ENCODE measurements at places on chromosomes 13 and 19.

GRCh38 chr19:16820056-16820455, 9.1 kb upstream of the SIN3B start:
- DNase-seq = no peak

GRCh38 chr13:92951273-92951890, 275.2 kb upstream of the GPC6 start:
- DNase-seq = no peak

- DNase-seq = peak; percentile 78
Observed at GRCh38 chr19:41957838-41958366, 1.2 kb downstream of the RABAC1 start.

DNA sequence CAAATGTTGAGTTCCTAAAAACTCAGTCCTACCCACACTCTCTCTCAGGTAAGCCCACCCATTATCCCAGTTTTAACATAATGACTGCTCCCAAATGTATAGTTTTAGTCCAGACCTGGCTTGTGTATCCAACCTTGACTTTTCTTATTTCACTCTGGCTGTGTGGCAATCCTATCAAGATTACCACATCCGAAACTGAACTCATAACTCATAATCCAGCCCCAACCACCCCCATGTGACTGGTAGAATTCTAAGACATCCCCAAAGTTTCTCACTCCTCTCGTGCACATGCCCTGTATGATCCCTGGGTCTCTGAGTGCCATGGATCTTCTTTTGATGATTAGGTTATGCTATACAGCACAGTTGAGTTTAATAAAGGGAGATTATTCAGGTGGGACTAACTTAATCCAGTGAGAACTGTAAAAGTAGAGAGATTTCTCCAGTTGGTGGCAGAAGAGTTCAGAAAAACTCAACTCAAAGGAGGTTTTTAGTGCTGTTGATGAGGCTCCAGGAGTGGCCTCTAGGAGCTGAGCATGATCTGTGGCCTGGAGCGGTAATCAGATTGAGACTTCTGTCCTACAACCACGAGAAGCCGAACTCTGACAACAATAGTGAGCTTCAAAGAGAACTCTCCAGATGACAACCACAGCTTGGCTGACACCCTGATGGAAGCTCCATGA, 413.4 kb downstream of the ZNF536 start:
- DNase-seq = no peak

GRCh38 chr19:49560358-49560900, 19.9 kb downstream of the NOSIP start:
- no peak for DNase-seq

DNA sequence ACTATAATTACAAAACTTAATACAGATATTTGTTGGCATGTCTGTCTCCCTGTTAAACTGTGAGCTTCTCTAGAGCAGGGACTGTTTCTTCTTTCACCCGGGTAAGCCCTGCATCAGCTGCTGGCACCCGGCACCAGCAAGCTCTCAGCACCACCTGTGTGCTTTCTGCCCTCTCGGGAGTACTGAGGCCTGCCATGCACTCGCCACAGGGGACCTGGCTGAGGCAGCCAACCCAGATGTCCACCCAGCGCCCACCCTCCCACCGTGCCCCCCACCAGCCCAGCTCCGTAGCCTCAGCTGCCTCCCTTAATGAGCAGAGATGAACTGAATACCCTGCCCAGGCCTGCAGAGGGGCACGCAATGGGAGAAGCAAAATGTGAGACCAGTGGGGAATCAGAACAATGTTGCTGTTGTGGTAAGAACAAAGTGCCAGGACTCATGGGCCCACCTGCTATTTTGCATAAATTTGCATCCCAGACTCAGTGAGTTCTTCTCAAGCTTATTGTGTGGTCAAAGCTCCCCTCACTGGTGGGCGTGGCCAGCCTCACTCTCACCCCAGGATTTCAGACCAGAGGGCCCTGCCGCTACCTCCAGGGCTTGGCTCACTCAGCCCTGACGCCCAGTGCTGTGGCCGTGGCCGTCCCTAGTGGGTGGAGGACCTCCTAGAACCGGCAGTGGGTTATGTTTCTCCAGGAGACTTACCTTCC, 14.6 kb upstream of the SERPINE3 start:
- DNase-seq = no peak

GRCh38 chr19:4802711-4803110, 11.2 kb downstream of the FEM1A start:
- DNase-seq = no peak

DNA sequence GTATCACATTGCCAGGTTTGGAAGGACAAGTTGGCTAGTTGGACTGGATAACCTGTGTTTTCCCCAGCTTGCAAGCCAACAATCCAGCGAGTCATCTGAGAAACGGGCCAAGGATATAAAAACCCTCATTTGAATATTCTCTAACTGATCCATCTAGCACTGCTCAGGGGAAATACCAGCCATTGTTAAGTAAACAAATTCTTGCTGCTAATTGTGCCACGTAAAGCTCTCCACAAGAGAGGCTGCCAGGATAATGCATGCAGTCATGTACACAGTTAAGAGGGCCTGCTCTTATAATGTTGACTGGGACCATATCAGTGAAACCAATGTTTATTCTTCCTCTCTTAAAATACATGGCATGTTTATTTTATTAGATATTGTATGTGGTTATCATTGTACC, 663.2 kb upstream of the SGCG start:
- peak; percentile 6 for DNase-seq

GRCh38 chr19:861756-862580, 2.5 kb downstream of the CFD start:
- peak; percentile 34 for DNase-seq

DNA sequence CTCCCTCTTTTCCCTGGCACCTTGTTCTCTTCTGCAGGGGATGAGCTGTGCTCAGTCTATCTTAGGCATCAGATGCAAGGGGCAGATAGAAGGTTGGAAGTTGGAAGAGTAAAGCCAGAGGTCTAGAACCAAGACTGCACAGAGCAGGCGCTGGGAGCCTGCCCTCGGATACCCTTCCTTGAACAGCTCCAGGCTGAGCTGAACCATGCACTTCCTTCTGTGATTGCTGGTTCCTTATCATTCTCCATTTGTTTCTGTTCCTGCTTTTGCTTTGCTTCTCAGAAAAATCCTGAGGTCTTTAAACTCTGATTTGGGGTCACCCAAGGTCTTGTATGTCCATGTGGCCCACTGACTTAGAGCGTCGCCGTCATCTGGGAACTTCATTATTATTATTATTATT, 36.3 kb downstream of the ARHGEF18 start:
- DNase-seq = no peak

- DNase-seq = peak; percentile 84
Observed at GRCh38 chr19:48110350-48110966, at the start of gene PLA2G4C. PLA2G4C (minus strand) TSS chr19:48110817; CDS start chr19:48106529, 4,288 bp downstream.

DNA sequence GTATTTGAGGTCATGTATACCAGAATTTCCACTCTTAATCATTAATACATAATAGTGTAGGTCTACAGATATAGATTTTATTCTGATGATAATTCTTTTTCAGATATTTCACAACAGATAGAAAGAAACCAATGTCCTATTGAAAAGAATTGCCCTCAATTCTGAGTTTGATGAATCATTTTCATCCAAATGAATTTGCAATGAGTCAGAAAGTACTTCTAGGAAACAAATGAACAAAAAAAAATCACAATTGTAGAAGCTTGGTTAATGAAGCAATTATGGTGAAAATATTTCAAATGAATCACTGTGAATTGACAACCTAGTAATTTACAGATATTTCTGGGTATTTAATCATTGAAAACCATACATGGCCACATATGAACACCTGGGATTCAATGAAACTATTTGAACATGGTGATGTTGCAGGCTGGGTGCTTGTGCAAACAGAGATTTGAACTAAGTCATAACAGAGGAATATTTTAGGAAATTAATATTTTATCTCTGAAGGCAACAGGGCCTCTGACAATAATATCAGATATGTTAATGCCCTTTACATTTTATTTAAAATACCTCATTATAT, 360.9 kb downstream of the SLITRK5 start:
- peak; percentile 60 for DNase-seq

DNA sequence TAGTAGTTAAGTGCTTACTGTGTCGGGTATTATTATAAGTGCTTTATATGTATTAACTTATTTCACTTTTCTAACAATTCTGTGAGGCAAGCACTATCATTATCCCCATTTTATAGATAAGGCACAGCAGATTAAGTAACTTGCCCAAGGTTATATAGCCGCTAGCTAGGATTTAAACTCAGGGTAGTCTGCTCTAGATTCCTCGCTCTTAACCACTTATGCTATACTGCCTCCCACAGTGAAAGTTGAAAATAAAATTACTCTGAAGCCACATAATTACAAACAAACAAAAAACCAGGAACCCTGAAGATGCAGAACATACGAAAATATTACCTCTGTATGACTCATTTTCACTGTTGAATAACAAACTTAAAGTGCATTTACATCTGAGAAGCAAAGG, 3.9 kb downstream of the TEX30 start:
- DNase-seq = no peak

DNA sequence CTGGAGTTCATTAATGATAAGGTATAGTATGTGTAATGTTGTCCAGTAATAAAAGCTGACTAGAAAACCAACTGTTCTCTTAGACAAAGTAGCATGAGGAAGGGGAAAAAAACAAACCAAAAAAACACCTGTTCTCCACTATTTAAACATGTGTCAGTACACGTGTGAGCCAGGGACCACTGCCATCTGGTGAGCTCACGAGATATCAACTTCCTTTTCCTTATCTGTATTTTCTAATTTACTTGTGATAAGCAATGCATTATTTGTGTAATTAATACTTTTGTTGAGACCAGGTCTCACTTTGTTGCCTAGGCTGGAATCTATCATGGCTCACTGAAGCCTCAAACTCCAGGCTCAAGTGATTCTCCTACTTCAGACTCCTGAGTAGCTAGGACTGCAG, 4.3 kb upstream of the SIX5 start:
- DNase-seq = no peak

- no peak for DNase-seq
Observed at GRCh38 chr19:7492142-7492541, 3.3 kb upstream of the PEX11G start.

- no peak for DNase-seq
Observed at GRCh38 chr19:48813123-48813913, 2.5 kb upstream of the BCAT2 start.

- DNase-seq = no peak
Observed at GRCh38 chr19:6164906-6165531, 29.6 kb downstream of the ACSBG2 start.

GRCh38 chr13:93230261-93230855, 3.8 kb downstream of the GPC6 start:
- peak; percentile 87 for DNase-seq

- no peak for DNase-seq
Observed at GRCh38 chr19:15118248-15118647, 11.0 kb downstream of the SYDE1 start.

- DNase-seq = no peak
Observed at GRCh38 chr19:49853852-49854377, 3.0 kb downstream of the PTOV1 start.

- DNase-seq = peak; percentile 54
Observed at GRCh38 chr13:75222031-75222430, 259.9 kb downstream of the TBC1D4 start.

GRCh38 chr19:2962018-2962670, 15.2 kb upstream of the TLE6 start:
- peak; percentile 89 for DNase-seq

- DNase-seq = peak; percentile 80
Observed at GRCh38 chr19:17938092-17938845, 5.5 kb downstream of the CCDC124 start.

DNA sequence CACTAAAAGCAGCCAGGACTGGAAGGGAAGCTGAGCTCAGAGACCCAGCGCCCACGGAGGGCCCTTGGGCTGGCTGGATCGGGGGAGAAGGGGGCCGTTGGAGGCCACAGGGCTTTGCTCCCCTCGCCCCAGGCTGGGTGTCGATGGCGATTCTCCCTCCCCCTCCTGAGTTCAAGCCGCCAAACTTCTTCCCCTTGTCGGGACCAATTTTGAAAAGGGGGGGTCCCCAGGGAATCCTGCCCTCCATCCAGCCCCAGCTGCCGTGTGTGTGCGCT, 61.2 kb downstream of the COLGALT1 start:
- no peak for DNase-seq

GRCh38 chr19:48571378-48572162, 19.6 kb downstream of the SULT2B1 start:
- DNase-seq = no peak

DNA sequence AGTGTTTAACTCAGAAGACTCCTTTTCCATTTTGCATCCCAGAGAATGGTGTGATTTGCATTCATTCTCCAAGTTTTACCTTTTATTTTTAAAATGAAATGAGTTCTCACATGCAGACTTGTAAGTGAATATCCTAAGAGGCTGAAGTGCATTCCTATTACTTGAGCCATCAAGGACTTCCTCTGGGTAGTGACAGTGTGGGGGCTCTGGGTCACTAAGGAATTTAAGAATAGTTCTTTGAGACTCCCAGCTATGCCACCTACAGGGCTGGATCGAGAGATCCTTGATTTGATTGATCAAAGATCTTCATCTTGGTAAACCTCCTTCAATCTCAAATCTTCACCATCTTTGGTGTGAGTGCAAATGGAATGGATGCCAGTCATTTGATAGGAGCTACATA, 36.3 kb upstream of the SLC10A2 start:
- DNase-seq = no peak

- DNase-seq = no peak
Observed at GRCh38 chr13:59534806-59535205, 628.9 kb downstream of the DIAPH3 start.

GRCh38 chr13:94928127-94928775, 215.9 kb upstream of the SOX21 start:
- DNase-seq = no peak

DNA sequence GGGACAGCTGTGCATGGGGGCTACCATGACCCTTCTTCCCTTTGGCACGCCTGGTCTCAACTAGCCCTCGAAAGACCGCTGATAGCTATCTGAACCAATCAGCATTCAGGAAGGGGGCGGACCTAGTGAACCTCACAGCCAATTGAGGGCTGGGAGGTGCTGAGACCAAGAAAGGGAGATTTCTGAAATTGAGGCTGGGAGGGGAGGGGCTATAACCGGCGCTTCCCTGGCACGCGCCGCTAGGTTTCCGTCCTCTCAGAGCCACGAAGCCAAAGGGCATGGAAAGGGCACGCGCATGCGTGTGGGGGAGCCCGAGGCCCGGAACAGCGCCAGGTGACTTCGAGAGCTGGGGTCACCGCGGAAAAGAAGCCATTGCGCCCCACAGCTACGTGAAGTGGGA, 4.2 kb upstream of the PAFAH1B3 start:
- no peak for DNase-seq

DNA sequence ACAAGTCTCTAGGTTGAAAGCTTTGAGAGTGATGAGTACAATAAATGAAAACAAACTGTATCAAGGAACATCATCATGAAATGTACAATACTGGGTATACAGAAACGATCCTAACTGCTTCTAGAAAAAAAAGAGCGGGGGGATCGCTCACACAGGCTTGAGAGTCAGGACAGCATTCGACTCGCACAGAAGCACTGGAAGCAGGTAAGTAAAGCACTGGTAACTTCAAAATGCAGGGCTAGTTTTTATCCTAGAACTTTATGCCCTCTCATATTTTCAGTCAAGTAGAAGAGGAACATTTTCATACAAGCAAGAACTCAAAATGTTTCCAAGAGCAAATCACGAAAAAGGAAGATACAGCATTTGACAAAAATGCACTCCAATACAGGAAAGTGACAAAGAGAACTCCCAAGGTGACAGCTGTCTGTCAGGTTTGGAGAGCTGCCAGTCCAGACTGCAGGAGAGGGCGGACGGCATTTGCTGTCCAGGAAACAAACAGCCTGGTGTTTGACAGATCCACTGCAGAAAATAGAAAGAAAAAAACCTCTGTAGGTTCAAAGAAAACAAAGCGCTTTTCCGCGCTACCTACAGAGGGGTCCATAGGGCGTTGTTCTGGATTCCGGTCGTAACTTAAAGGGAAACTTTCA, 58.2 kb upstream of the XPO4 start:
- no peak for DNase-seq

- peak; percentile 57 for DNase-seq
Observed at GRCh38 chr13:29743201-29743786, 107.1 kb downstream of the UBL3 start.

Measured in fibroblast of lung (primary cell).